ENCODE measurements at places on chromosomes 2 and 18. TPM values are rescaled to one million over a fixed set of nuclear protein-coding genes. Genes with fewer than 3 reads are reported as not detected.

Gene GAL3ST2
- 0.25 TPM for total RNA-seq

Gene ALPG
- total RNA-seq = not detected

Gene SFT2D3
- total RNA-seq = 7.0 TPM

Gene SLC9A4
- not detected for total RNA-seq

Gene PLCD4
- total RNA-seq = 1.2 TPM

Gene CFAP65
- total RNA-seq = not detected

Gene WIPF1
- 20.5 TPM for total RNA-seq

Gene IGFBP5
- total RNA-seq = 334 TPM

Gene LRRTM1
- total RNA-seq = not detected

Gene PMS1
- total RNA-seq = 27.0 TPM

Gene PLEKHA3
- total RNA-seq = 10.0 TPM

Gene GPR155
- total RNA-seq = 1.6 TPM

Gene CPO
- total RNA-seq = not detected

Gene TSPYL6
- 0.25 TPM for total RNA-seq

Gene FASTKD2
- total RNA-seq = 56.1 TPM

Gene SETBP1
- total RNA-seq = 15.0 TPM

Gene KRTCAP3
- total RNA-seq = not detected

Gene EGR4
- not detected for total RNA-seq

Gene NTSR2
- total RNA-seq = not detected

Gene MEX3C
- 44.2 TPM for total RNA-seq

Gene POU3F3
- not detected for total RNA-seq

Gene FECH
- 29.9 TPM for total RNA-seq

Gene ARHGAP15
- total RNA-seq = not detected

Gene SIGLEC15
- total RNA-seq = 8.4 TPM

Gene MARCHF4
- 0.57 TPM for total RNA-seq

Gene MLPH
- 5.2 TPM for total RNA-seq

Gene ZNF892
- total RNA-seq = 4.9 TPM

Gene CAPN14
- total RNA-seq = 0.16 TPM

Gene NT5C1B
- not detected for total RNA-seq

Gene TCF23
- not detected for total RNA-seq

Gene DNAJC27
- 3.8 TPM for total RNA-seq

Gene HAAO
- total RNA-seq = 0.90 TPM

Gene GATA6
- total RNA-seq = 22.5 TPM

Gene POTEJ
- not detected for total RNA-seq

Gene NUP35
- total RNA-seq = 22.3 TPM
